ENCODE measurements at places on chromosomes 4 and X. TPM values are rescaled to one million over a fixed set of nuclear protein-coding genes. Genes with fewer than 3 reads are reported as not detected.

GRCh38 chrX:118530219-118530911 is 34.8 kb downstream of the DOCK11 start:
- no peak for DNase-seq

The UCP1 gene
- not detected for total RNA-seq

- no peak for DNase-seq
Observed at GRCh38 chrX:140672840-140673731, 36.5 kb upstream of the LINC00632 start.

DNA sequence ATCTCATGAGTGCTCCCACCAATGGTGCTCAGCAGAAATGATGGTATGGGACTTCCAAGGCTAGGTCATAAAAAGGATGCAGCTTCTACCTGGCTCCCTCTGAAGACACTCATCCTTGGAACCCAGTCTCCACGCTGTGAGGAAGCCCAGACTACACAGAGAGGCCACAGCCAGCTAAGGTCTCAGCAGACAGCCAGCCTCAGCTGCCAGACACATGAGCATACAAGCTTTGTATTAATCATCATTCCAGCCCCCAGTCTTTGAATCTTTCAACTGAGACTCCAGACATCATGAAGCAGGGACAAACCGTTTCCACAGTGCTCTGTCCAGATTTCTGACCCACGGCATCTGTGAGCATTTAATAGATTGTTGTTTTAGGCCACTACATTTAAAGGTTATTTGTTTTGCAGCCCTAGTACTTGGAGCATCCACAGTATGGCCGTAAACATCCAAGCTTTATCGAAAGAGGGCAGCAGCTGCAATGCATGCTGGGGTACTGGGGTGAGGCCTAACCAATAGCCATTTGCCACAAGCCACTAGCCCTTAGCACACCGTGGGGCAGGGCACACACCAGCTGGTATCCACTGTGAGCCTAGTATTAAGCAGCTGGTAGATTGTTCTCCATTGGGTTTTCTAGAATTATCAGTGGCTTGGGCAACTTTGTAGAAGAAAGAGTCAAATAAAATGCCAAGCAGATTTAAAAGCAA is 449.1 kb downstream of the BCOR start:
- DNase-seq: no peak

DNA sequence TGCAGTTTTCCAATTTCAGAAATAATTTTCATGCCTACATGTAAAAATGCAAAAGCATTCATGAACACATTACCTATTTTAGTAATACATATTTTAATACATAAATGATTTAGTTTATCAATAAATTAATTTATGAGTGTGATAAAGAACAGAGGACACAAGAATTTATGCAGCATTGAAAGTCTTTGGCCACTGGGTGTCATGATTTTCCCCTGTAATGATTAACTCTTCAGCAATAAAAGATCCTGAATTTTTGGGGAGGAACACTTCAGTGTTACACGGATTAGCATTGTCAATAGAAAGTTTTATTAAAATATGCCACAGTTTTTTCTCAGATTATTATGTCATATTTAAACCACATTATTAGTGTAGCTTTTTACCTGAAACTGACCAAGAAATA is 8.6 kb upstream of the VCX2 start:
- no peak for DNase-seq

DNA sequence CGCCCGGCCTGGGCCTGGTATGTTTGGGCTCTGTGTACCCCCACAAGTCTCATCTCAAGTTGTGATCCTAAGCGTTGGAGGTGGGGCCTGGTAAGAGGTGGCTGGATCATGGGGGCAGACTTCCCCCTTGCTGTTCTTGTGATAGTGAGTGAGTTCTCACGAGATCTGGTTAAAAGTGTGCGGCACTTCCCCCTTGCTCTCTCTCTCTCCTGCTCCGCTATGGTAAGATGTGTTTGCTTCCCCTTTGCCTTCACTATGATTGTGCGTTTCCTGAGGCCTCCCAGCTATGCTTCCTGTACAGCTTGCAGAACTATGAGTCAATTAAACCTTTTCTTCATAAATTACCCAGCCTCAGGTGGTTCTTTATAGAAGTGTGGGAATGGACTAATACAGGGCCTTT is 53.0 kb downstream of the CHST7 start:
- DNase-seq: no peak

The GNRHR gene
- not detected for total RNA-seq

GRCh38 chr4:74659576-74660411 is 134.5 kb downstream of the BTC start:
- DNase-seq: no peak

The PAGE5 gene
- total RNA-seq: not detected

DNA sequence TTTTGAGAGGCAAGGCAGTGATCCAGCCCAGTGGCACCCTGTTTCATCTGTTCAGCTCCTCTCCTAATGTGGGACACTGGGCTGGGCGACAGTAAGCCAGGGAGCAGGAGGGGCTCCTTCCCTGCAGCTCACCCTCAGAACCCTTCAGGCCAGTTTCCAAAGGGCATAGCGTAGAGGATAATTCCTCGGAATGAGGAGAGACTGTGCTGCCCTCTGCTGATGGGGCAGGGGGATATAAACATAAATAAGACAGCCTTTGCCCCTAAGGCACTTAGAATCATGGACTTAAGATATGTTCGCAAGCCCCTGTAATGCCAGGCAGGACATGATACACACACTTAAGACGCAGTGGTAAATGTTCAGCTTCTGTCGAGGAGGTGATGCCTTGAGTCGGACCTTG is 27.9 kb upstream of the ZNF185 start:
- DNase-seq: no peak

The PPP3CA gene
- 16.8 TPM for total RNA-seq

GRCh38 chrX:8405631-8406030 is 59.0 kb upstream of the VCX3B start:
- no peak for DNase-seq

- peak; percentile 82 for DNase-seq
Observed at GRCh38 chr4:47926667-47927258, 12.4 kb upstream of the NFXL1 start.

The ZFP92 gene
- 0.66 TPM for total RNA-seq

GRCh38 chr4:1973661-1974060 is 35.1 kb downstream of the NELFA start:
- no peak for DNase-seq

GRCh38 chr4:14386196-14386595 is 616.1 kb upstream of the CPEB2 start:
- DNase-seq: no peak

Data from H9 (cell line).